ENCODE measurements at places on chromosomes 6 and 20.

GRCh38 chr6:144662812-144663365 lies 377.8 kb downstream of the UTRN start:
- no peak for DNase-seq

- DNase-seq = no peak
Measured at GRCh38 chr6:105940990-105941389, 145.1 kb upstream of the PRDM1 start.

DNA sequence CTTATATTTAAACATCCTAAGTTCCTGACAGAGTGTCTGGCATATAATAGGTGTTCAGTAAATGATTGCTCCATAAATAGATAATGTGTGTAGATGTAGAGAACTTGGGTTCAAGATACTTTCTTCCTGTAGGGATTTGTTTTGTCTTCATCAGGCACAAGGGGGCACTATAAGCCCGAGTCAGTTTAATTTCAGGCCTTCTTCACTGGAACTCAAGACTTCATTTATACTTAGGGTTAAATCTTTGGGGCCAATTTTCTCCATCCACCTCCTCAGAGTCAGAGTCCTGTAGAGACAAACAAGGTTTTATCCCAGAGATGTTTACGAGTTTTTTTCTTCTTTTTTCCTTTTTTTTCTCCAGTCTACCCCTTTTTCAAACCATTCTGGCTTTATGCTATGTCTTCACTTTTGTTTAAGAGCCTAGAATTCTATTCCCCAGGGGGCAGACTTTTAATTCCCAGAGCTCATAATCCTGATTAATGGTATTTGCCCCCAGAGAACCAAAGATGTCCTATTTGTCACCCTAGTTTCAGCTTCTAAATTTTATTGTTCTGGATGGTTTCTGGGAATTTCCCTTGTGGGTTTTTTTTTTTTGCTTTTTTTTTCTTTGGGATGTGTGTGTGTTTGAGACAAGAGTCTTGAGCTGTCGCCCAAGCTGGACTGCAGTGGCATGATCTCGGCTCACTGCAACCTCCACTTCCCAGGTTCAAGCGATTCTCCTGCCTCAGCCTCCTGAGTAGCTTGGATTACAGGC lies 88.4 kb downstream of the HFE start:
- DNase-seq = no peak

- no peak for DNase-seq
Measured at GRCh38 chr6:6741264-6741663, 152.7 kb downstream of the LY86 start.

- DNase-seq = no peak
Measured at GRCh38 chr6:39037707-39038106, 10.9 kb upstream of the GLP1R start.

DNA sequence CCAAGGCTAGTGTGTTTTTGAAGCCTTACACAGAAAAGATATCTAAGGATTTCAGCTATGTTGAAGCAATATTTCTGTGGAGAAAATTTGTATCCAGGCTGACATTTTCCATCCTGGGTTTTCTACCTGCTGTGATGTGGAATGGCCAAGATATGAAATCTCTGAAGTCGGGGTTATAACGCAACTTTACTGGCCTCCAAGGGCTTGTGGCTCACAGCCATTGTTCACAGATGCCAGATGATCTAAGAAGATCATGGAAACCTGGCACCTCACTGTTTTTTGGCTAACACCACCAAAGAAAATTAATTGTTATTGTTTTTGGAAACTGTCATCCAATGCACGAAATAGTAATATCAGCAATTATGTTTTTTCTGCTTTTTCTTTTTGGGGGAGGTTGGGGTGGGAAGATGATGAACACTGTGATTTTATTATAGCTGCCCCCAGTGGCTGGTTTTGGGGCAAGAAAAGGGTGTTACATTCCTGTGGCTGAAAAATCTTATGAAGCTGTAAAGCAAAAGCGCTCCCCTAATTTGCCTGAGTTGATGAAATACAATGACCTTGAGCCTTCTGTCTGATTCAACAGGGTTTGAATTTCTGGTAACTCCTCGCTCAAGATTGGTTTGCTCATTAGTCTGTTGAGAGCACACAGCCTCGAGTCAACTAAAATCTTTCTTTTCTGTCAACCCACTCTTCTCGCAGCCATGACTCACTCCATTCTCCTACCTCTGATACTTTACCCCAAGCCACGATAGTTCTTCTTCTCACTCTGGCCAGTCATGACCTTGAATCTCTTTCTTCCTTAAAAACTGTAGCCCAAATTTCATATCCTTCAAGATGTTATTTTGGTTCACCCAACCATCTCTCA lies 236.7 kb downstream of the PAX1 start:
- DNase-seq = no peak

GRCh38 chr20:32333988-32334885 lies 23.9 kb upstream of the ASXL1 start:
- peak; percentile 73 for DNase-seq

DNA sequence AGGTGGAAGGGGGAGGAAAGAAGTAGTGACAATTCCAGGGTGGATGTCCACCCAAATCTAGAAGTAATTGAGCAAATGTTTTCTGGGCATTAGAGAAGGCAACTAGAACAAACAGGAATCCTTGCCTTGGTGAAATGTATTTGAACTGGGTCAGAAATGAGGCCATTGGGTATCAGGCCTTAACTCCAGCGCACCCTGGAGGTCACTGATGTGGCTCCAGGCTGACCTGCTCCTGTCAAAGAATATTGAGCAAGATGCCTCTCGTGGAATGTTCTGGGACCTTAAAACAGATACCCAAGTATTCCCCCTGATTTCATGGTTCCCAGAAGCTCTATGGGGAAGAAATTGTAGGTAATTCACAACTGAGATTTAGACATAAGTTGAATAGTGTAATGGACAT lies 6.9 kb downstream of the HLA-DPB1 start:
- DNase-seq = no peak

DNA sequence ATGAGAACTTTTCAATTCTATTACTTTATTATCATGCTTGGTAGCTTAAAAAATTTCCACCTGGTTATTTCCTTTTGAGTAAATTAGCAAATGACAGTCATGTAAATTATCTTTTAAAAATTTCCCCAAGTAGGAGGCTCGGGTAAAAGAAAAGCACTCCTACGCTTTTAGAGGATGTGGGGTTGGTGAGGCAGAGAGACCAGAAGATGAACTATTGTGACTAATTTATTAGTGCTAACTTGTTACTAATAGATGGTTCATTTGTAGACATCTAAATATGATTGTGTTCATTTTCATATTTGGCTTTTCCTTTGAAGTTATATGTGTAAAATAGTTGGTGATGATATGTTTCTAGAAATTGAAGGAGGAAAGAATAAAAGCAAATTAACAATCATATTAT lies 27.0 kb downstream of the ZNF292 start:
- DNase-seq = no peak
